ENCODE measurements at places on chromosomes 1 and 21.

- no peak for DNase-seq
These were observed 54.6 kb downstream of the WNT2B start for GRCh38 chr1:112563341-112563740.

DNA sequence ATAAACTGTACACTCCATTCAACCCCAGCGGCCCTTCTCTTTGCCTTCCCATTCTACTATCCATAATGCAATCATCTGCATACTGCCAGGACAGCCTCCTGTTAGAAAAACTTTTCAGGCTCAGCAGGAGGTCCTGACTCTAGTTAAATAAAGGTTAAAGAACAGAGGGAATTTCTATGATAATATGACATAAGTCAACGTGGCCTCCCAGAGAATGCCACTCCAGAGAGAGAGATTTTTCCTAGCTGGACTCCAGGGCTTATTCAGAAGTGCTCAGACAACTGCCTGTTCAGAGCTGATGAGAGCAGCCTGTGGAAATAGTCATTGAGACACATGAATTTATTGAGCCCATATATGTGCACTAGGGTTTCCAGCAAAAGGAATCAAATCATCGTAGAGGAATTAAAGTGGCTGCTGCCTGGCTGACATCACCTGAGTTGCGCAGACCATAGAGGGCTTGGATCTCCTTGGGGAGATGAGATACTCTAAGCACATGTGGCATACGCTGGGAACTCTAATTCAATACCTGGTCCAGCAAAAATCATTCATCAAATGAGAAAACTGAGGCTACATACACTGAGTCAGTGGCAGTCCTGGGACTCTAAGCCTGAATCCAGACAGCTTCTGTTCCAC is 736.2 kb downstream of the PTPRU start:
- no peak for DNase-seq

- DNase-seq: no peak
These were observed 37.3 kb downstream of the PTAFR start for GRCh38 chr1:28139025-28139712.

GRCh38 chr1:56285554-56286402 is 293.6 kb downstream of the PLPP3 start:
- DNase-seq: no peak
